ENCODE measurements at places on chromosomes 11 and 22. TPM values are rescaled to one million over a fixed set of nuclear protein-coding genes. Genes with fewer than 3 reads are reported as not detected.

DNA sequence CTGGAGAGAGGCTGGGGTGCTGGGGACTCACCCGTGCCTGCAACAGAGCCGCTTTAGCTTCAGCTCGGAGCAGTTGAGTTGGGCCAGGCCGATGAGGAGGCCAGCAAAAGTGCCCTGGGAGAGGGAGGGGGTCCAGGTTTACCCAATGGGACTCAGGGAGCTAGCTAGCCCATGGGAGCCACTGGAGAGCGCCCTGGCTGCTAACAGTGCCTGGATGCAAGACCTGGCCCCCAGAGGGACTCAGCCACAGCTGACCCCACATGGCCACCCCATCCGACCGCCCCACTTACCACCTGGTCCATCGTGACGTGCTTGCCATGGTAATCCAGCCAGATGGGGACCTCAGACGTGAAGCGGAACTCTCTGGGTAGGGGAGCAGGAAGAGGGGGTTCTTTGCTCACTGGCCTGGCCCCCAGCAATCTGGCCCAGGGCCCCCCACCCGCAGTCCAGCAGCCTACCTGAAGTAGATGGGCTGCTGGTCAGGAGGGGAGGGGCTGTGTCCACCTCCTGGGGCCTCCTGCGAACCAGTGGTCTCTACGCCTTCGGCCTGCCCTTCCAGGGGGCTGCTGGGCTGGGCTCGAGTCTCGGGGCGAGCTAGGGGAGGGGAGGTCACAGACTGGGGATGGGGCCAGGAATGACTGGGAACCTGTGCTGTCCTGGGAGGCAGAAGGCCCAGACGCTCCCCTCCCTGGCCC, 19.1 kb upstream of the EHD1 start:
- no peak for DNase-seq

DNA sequence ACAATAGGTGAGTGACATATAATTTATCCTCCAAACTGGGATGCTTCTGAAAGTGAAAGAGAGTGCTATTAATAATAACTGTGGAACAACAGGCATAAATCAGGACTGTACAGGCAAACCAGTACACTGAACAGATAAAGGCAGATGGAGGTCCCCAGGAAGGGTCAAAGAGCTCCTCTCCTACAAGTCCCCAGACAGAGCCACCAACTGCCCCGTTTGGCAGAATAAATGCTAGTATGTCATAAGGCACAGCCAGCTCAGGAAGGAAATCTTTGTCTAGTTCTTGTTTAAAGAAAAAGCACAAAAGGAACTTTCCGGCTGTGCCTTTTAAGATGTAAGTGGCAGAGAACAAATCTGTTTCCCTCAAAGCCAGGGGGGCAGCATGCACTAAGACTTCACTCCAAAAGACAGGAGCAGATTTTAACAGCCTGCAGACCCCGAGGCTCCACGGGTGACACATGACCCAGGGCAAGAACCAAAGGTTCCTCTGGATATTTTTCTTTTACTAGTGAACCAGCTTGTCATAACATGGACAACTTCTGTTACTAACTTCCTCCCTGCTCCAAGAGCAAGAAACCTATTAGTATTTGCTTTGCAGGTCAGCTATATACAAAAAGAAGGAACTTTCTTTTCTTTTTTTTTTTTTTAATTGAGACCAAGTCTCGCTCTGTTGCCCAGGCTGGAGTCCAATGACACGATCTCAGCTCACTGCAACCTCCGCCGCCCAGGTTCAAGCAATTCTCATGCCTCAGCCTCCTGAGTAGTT, 50.2 kb downstream of the MYH9 start:
- no peak for DNase-seq

- DNase-seq: no peak
Measured at GRCh38 chr11:103673773-103674172, 362.7 kb upstream of the DDI1 start.

DNA sequence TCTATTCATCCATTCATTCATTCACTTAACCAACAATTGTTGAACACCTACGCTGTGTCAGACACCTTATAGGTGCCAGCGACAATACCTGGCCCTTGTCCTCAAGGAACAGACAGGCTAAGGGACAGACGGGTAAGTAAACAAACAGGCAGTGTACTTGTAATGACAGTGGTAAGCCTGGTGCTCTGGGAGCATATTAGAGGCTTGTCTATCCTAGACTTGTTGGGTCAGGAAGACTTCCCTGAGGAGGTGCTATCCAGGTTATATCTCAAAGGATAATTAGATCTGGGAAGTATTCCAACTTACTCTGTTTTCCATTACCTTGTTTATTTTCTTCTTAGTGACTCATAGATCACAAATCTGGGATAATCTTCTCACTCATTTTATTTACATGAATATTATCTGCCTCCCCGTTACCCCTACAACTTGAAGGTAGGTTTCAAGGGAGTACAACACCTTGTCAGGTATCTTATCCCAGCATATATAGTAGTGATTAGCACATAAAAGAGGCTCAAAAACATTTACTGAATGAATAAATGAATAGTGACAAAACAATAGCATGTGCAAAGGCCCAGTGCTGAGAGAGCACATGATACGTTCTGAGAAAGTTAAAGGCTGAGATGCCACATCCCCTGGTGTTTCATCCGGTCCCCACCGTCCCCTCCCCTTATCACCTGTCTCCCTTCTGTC, 75.3 kb upstream of the NCAM1 start:
- no peak for DNase-seq

GRCh38 chr22:27238935-27239510, 562.5 kb downstream of the MN1 start:
- no peak for DNase-seq

DNA sequence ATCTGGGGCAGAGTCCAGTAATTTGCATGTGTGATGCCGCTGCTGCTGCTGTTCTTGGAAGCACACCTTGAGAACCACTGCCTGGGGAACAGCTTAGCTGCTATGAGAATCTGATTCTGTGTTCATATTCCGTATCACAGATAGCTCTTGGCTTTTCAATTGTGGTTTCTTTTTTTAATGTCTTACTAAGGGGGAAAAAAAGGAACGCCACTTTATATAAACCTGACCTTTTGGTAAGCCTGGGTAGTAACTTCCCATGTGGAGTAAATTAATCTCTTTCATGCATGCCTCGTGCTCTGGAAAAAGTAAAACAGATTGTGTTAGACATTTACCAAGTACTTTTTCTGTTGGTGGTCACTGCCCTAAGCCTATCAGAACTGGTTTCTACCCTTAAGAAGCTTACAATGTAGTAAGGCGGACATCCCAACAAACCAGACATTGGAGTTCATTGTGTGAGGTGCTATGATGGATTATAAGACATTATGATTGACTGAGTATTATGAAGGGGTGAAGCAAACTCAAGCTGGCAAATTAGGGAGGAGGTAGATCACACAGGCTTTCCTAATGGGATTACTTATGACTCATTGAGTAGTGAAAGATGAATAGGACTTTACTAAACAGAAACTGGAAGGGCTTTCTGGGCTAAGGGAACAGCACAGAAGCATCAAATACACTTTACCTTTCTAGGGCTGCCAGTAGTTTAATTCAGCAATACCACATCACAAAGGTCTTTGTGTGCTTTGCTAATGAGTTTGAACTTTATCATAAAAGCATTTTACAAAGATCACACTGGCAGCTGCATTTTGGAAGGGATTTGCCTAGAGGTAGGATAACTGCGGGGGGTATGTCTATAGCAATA, 64.7 kb downstream of the MAML2 start:
- DNase-seq: no peak

- no peak for DNase-seq
Measured at GRCh38 chr11:76415073-76415472, 29.7 kb upstream of the EMSY start.

GRCh38 chr22:46039535-46039934, 62.6 kb upstream of the WNT7B start:
- no peak for DNase-seq

DNA sequence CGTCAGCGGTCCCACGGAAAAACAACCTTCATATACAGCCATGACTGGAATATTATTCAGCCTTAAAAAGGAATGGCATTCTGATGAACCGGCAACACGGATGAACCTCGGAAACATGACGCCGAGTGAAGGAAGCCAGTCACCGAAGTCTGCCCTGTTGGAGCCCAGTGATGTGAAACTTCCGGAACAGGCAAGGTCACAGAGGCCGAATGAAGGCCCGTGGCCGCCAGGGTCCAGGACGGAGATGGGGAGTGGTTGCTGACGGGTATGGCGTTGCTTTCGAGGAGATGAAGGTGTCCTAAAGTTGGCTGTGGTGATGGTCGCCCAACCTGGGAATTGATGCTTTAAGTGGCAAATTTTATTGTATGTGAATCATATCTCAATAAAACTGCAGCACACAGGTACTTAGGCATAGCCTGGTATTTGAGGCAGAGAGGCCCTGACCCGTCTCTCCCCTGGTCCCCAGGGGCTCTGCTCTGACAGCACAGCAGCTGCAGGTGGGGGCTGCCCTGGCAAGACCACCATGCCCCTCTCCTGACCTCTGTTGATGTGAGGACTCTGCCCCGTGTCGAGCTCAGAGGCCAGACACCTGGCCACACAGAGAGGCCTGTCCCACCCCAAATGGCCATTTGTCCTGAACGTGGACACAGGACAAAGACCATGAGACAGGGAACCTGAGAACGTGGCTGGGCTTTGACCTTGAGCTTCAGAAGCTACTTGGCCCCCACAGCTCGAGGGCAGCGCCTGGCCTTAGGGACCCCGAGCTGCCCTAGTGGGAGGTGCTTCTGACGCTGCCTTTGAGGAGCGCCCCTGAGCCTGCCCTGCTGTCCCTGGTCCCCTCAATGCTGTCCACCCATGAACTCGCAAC, 1090.8 kb downstream of the BRD1 start:
- no peak for DNase-seq

GRCh38 chr11:31492320-31492913, 17.0 kb downstream of the IMMP1L start:
- no peak for DNase-seq

- DNase-seq: peak; percentile 40
Measured at GRCh38 chr22:20569059-20570058, 61.9 kb downstream of the MED15 start.

- peak; percentile 98 for DNase-seq
Measured at GRCh38 chr11:28833670-28834069, 725.5 kb downstream of the METTL15 start.

- no peak for DNase-seq
Measured at GRCh38 chr11:129694966-129695365, 120.7 kb upstream of the TMEM45B start.

DNA sequence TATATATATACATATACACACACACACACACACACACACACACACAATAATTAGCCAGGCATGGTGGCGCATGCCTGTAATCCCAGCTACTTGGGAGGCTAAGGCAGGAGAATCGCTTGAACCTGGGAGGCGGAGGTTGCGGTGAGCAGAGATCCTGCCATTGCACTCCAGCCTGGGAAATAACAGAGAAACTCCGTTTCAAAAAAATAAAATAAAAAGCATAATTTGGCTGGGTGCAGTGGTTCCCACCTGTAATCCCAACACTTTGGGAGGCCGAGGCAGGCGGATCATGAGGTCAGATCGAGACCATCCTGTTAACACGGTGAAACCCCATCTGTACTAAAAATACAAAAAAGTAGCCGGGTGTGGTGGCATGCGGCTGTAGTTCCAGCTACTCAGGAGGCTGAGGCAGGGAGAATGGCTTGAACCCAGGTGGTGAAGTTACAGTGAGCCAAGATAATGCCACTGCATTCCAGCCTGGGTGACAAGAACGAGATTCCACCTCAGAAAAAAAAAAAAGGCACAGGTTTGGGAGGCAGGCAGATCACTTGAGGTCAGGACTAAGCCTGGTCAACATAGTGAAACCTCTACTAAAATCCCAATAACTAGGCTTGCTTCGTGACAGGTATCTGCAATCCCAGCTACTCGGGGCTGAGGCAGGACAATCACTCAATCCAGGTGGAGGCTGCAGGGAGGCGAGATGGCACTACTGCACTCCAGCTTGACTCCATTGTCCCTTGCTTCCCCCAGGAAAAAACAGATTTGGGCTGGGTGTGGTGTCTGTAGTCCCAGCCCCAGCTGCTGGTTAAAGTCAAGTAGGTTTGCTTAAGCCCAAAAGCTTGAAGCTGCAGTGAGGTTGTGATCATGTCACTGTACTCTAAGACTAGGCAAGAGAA, 11.8 kb upstream of the WDR74 start:
- DNase-seq: no peak

GRCh38 chr11:110447343-110447742, 17.6 kb downstream of the FDX1 start:
- DNase-seq: no peak

- no peak for DNase-seq
Measured at GRCh38 chr22:21073482-21073881, 27.7 kb downstream of the LRRC74B start.

GRCh38 chr22:43481568-43482317, 69.9 kb downstream of the MPPED1 start:
- DNase-seq: no peak

DNA sequence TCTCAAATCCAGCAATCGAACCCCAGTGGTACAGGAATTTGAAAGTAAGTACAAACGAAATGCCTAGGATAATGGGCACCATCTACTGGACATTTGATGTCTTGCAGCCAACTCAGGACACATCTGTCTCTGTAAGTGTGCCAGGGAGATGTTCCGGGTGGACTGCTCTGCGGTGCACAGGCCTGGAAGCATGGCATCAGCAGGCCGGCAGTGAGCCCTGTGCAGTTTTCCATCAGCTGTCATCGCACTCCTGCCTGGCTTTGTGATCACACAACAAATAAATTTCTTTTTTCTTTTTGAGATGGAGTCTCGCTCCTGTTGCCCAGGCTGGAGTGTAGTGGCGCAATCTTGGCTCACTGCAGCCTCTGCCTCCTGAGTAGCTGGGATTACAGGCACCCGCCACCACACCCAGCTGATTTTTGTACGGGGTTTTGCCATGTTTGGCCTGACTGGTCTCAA, 71.0 kb downstream of the JAM3 start:
- peak; percentile 61 for DNase-seq

DNA sequence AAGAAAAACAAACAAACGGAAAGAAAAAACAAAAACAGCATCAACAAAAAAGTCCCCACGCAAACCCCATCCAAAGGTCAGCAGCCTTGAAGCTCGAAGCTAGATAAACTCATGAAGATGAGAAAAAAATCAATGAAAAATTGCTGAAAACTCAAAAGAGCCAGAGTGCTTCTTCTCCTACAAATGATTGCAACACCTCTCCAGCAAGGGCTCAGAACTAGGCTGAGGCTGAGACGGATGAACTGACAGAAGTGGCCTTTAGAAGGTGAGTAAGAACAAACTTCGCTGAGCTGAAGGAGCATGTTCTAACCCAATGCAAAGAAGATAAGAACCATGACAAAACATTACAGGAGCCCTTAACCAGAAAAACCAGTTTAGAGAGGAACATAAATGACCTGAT, 18.4 kb upstream of the FTH1 start:
- no peak for DNase-seq

DNA sequence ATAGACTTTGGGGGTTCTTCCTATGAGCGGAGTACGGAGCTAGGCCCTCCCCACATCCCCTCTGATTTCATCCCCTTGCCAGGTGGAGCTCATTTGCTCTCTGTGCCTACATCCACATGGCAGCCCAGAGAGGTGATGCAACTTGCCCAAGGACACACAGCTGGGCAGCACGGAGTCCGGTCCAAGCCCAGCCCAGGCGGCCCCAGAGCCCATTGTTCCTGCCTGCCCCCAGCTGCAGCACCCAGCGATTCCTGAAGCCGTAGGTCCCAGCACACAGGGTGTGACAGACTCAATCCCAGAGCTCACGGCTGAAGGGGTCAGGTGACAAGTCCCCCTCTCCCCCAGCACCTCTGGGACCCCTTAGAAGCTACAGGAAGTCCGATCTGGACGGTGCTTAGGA, 22.2 kb upstream of the RFPL3 start:
- no peak for DNase-seq

GRCh38 chr22:46958658-46959057, 196.2 kb downstream of the TBC1D22A start:
- DNase-seq: no peak

CDC45 gene
- total RNA-seq: 20.9 TPM

DCDC1 gene
- total RNA-seq: not detected

KRTAP5-9 gene
- not detected for total RNA-seq

ARHGAP8 gene
- 0.35 TPM for total RNA-seq

AIP gene
- total RNA-seq: 49.2 TPM

HEPHL1 gene
- total RNA-seq: not detected

All from NCI-H460 (cell line).